Stimulated activated CD4-positive, alpha-beta T cell treated with anti-CD3 and anti-CD28 coated beads, TNF-alpha, amount 100 ng/mL, for 1 hour (primary cell): ENCODE measurements at places on chromosomes 11 and 22.

GRCh38 chr11:47004595-47005033 is 68.1 kb downstream of the CSTPP1 start:
- DNase-seq = no peak

DNA sequence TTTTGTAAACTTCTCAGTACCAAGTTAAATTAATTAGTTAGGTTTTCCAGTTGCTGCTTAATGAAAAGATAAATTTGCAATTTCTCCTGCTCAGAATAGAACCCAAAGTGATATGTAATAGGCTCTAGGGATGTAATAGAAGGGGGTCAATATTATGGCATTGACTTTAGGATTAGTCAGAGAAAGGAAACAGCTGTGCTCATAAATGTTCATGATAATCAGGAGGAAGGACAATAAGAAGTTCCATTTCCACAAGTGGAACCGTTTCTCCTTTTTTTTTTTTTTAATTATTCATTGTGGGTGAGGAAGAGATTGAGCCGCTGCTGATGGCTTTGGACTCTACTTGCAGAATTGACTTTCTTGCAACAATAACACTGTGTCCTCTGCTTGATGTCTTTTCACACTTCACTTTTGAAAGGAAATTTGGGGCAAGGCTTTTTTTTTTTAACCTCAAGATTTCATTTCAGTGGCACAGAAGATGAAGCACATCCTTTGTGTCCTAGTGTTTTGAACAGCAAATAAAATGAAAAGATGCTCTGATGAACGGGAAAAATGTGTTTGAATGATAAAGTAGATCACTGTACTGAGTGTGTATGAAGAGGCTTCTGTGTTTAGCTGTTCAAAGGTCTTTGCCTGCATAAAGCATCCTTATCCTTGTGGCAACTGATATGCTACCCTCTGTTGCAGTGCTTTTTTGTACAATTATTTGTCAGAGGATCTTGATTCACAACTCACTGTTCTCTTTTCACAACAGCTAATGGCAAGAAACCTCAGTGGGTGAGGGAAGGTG is 62.4 kb downstream of the GAS2 start:
- no peak for DNase-seq

GRCh38 chr11:11916981-11917399 is 75.2 kb downstream of the USP47 start:
- DNase-seq = no peak

DNA sequence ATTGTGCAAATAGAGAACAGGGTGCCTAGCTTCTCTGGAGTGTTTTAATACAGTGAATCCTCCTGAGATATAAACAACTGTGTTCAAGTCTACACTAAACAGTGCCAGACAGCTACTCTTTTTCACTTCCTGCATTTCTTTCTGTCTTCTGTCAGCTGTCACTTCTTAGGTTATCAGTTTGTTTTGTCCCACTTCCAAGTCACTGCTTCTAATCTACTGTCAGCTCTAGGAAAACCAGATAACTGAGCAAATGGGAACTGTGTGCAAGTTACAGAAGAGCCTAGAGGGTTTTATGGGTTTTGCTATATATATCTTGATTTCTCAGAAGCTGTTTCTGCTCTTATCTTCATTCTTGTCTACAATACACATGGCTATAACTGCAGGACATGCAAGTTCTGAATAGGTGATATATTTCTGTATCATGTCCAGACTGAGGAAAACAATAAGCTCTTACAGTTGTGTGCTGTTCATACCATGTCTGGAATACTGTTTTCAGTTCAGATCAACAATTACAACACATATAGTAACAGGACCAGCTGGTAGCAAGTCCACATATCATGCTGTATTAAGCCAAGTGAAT is 5.8 kb downstream of the PITPNB start:
- no peak for DNase-seq

GRCh38 chr11:99987821-99988470 is 699.1 kb upstream of the ARHGAP42 start:
- DNase-seq = no peak

GRCh38 chr11:3170044-3170755 is 5.1 kb upstream of the OSBPL5 start:
- DNase-seq = no peak

DNA sequence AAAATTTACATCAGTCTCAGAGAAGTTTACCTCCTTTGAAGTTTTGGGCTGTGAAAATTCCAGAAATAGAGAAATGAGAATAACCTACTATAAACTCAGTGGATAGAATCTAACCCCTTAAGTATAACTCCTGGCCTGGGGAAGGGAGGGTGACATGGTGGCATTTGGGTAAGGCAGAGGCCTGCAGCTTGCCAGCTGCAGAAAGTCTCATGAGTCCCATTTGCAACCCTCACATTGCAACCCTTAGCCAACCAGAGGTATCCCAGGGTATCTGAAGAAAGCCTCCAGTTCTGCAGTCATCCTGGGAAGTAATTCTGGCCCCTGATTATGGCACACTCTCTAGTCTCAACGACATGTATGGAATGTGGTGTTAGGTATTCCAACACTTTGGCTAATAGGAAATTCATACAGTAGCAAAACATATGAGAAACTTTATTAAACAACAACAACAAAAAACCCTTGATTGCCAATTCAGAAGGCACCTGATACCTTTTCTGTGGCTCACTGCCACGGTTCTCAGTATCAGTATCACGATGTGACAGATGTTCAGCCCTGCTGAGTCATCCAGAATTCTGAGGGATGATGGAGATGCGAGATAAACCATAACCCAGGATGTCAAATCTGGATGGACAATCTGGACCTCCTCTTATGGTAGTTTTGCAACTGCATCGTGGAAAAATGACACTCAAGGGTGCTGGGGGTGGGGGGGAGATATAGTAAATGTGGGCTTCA is 743.4 kb downstream of the NELL1 start:
- DNase-seq = no peak

DNA sequence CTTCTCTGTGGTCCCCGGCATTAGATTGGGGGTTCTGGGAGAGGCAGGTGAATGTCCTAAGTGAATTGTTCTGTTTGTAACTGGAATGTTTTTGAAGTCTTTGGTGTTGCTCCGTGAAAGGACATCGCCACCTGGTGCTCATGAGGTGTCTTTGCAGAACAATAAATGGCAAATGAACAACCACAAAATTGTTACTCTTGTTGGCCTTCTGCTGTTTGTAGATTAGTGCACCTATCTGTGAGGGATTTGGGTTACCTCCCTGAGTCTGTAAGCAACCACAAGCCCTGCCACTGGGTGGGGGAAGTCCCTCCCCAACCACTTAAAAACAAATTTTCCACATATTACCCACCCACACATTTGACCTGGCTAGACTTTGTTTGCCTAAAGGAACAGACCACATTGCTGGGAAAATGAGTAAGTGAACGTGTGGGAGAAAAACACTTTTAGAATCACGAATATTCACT is 4.7 kb downstream of the MPEG1 start:
- peak; percentile 24 for DNase-seq

GRCh38 chr22:21975273-21975672 is 7.3 kb downstream of the TOP3B start:
- DNase-seq = no peak

GRCh38 chr11:134342572-134343340 is 11.0 kb downstream of the GLB1L2 start:
- DNase-seq = no peak

- DNase-seq = no peak
Observed at GRCh38 chr11:61609980-61610366, 29.1 kb upstream of the SYT7 start.

- DNase-seq = no peak
Observed at GRCh38 chr11:133243832-133244231, 288.5 kb downstream of the OPCML start.

DNA sequence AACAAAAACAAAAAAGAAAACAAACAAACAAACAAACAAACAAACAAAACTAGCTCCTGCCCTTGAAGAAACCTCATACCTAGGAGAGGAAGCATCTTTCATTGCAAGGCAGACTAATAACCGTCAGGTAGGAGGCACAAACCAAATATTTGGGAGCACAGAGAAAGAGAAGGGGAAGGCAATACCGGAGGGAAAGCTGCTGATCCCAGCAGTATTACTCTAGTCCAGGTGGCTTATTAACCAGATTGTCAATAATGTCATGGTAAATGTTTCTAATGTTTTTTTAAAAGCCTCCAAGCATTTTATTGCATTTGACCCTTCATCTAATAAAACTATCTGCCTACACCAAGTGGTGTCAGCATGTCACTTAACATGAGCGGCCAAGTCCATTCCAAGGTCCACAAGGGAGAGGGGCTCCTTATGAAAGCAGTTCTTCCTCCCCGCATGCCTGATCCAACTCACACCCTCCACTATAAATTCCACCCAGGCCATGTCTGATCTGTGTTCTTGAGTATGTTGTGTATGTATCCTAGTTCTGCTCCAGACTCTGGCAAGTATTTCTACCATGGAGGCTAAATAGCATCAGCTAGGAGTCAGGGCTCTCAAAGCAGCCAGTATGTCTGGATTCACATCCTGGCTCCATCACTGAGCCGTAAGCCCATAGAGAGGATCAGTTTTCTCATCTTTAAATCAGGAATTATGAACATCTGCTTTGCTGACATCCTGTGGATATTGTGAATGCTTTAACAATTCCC is 208.1 kb upstream of the TENM4 start:
- DNase-seq = no peak

DNA sequence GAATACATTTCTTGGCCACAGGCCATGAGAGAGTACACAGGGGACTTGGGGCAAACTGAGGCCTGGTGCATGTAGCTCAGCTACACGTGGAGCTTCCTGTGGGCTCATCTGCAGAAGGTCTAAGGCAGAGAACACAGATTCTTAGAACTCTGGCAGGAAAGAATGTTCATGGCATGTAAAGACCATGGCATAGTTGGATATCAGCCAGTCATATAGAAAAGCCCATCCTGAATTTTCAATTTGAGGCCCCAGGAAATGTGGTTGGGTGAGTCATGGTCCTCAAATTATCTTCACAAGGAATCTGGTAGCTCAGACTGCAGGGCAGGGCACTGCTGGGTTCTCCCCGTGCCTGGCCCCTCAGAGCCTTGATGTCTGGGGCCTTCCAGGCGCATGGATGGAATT is 13.7 kb upstream of the ST3GAL4 start:
- DNase-seq = no peak

DNA sequence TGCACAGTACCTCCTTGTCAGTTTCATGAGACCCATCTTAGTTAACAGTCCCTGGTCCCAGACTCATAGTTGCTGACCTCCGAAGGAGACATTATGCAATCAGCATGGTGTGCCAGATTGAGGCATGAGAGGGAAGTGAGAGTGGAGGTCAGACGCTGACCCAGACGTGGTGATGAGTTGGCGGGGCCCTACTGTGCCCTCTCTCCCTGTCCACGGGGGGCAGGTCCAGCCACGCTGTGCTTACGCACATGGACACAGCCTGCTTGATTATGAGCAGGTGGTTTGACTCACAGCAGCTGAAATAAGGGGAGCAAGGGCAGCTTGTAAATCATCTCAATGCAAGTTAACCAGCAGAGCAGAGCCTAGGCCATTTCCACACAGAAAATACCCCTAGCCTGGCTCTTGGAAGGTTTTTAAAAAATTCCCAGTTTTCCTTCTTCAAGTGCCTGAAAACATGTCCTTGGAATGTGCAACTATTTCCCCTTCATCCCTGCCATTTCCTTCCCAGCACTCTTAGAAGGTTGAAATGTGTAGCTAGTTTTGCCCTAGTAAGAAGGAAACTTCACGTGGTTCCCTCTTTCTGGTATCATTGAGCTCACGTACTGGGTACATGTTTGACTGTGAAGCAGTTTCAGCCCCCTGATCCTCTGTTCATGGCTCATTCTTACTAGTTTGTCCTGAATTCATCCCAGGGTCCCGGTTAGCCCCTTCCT is 122.6 kb upstream of the SORL1-AS1 start:
- DNase-seq = no peak

- no peak for DNase-seq
Observed at GRCh38 chr11:90250970-90251369, 28.1 kb upstream of the CHORDC1 start.

GRCh38 chr11:114057147-114057546 is 2.4 kb upstream of the ZBTB16 start:
- no peak for DNase-seq

- DNase-seq = no peak
Observed at GRCh38 chr11:112364962-112365481, 104.4 kb upstream of the PLET1 start.

DNA sequence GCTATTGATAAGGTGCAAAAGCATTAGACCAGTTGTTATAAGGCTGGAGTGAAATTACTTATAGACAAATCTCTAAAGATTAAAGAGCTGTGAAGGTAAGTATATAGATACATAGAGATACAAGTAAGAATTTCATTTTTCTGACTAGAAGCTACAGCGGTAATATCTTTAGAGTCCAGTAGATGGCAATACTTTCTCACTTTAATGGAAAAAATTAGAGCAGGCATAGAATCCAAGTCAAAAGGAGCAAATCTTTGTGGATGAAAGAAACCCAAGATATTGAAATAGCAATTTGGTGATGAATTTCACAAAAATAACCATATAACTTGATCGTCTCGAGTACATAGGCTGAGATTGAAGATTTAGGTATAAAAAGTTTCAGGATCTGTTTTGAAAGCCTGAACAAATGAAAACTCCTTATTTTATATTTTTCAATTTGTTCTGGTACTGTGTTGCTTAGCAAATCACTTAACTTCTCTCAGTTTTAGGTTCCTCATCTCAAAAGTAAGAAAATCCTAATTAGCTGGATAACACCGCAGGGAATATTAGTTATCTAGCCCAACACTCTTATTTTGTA is 81.9 kb downstream of the UVRAG start:
- no peak for DNase-seq

DNA sequence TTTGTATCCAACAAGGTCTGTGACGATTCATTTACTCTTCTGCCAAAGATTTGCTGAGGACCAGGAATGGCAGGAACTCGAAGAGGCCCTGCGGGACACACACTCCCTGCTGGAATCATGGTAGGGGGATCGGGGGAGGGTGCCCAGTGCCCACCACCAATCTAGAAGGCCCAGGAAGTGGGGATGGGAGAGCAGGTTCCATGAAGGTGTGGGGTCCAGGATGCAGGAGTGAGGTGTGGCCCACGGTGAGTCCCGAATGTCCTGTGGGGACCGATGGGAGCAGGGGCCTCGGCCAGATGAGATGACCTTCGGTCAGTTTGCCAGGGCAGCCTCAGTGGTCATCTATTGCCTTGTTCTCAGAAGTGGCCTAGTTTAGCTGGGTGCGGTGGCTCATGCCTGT is 492.7 kb downstream of the BRD1 start:
- no peak for DNase-seq

- DNase-seq = no peak
Observed at GRCh38 chr11:105915021-105915420, 107.0 kb downstream of the MSANTD4 start.

GRCh38 chr22:23833911-23834317 is 4.9 kb downstream of the DERL3 start:
- DNase-seq = no peak

DNA sequence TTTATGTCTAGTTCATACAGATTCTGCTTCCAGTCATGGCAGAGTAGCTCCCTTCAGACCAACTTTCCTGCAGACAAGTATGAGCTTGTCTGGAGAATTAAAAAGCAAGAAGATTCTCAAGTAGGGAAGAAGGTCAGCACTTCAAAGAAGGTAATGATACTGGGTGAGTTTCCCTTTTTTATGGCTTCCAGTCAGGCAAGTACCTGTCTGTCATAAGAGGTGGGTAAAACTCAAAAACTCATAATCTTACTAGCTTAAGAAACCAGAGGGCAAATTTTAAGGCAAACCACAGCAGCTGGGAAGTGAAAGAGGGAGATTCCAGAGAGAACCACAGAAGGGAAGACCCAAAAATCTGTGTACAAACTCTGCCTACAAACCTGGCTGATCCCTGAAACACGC is 54.2 kb downstream of the DENND5A start:
- no peak for DNase-seq
